ENCODE measurements at places on chromosomes 16 and 17.

- no peak for DNase-seq
These were observed 126.8 kb upstream of the PSMD7 start for GRCh38 chr16:74169687-74170376.

- DNase-seq: no peak
These were observed 13.5 kb upstream of the PLEKHG4 start for GRCh38 chr16:67265834-67266233.

GRCh38 chr16:47371271-47372014, 89.4 kb downstream of the ITFG1 start:
- no peak for DNase-seq

DNA sequence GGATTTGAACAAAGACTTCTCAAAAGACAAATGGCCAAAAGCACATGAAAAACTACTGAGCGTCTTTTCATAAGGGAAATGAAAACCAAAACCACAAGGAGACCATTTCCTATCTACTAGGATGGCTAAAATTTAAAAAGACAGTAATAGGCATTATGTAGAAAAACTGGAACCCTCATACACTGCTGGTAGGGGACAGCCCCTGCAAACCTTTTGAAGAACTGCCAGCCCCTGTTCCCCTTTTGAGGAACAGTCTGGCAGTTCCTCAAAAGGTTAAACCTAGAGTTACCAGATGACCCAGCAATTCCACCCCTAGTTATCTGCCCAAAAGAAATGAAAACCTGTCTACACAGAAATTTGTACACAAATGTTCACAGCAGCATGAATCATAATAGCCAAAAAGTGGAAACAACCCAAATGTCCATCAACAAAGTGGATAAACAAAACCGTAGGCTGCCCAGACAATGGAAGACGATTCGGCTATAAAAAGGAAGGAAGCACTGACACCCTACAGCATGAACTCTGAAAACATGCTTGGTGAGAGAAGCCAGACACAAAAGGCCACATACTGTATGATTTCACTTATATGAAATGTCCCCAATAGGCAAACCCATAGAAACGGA, 22.9 kb downstream of the CDIP1 start:
- DNase-seq: no peak

GRCh38 chr17:28879886-28880571, 17.5 kb downstream of the FLOT2 start:
- DNase-seq: no peak

DNA sequence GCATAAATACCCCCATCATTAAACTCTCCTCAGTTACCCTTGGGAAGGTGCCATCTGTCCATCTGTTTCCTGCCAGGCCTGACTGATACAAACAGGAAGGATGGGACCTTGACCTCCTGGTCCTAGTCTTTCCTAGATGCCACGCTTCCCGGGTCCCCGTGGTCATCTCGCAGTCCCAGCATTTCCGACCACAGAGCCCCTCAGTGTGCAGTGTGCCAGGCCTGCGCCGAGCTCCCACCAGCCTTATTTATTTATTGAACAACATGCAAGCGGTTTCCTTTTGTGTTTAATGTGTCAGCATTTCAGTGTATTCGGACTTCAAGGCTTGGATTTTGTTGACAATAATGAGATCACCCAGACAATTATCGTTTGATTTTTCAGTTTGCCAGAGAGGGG, 45.6 kb upstream of the NKD1 start:
- no peak for DNase-seq

- DNase-seq: no peak
These were observed 65.7 kb downstream of the PARN start for GRCh38 chr16:14564323-14564722.

DNA sequence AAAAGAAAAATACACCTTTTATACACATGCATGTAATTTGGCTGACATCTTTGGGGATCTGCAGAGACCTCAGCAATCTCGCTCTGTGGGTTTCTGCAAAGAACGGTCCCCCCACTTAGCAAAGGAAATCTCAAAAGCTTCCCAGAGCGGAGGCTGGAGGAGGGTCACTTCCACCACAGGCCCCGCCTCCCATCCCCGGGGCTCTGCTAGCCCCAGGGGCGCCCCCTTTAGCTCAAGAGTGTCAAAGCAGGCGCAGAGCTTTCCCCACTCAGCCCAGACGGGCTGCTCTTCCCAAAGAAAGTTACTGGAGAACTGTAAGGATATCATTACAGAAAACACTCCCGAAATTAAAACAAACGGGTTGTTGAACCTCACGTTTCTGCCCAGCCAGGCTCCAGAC, 11.4 kb downstream of the SLC13A5 start:
- DNase-seq: peak; percentile 36

GRCh38 chr16:21159281-21159951, 942 bp downstream of the LDAF1 start:
- DNase-seq: no peak

DNA sequence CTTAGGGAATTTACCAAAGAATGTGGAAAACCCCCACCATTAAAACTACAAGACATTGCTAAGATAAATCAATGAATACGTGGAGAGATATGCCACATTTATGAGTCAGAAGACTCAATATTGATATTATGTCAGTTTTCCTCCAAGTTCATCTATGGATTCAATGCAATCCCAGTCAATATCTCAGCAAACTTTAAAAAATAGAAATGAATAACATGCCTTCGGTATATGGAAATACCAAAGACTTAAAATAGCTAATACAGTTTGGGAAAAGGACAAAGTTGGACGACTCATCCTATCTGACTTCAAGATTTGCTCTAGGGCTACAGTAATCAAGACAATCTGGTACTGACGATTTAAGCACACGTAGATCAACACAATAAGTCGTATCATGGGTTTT, 31.2 kb downstream of the PIK3R5 start:
- no peak for DNase-seq

DNA sequence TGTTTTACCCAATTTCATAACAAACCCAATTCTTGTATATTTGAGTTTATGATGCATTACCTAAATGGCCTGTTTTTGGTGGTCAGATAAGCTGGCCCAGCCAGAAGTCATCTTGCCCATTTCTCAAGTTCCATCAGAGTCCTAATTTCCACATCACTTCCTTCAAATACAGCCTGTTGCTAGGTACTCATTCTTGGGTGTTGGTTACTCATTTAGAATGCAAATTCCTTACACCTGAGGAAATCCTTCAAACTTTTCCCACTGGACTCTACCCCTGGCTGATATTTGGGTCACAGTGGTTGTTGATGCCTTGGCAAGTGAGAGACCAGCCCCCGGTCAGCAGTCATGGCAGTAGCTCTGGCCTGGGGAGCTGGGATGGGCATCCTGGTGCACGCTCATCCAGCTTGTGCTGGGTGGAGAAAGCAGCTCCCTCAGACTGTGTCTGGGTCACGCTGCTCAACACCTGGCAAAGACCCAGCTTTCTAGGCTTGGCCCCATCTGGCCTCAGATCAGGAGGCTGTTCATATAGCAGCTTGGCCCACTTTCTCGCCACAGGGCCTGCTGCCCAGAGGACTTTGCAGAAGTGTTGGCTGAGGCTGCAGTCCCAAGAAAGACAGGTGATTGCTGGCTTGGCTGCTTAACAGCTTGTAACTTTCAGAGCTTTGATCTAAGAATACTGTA, 25.8 kb downstream of the WSB1 start:
- no peak for DNase-seq

DNA sequence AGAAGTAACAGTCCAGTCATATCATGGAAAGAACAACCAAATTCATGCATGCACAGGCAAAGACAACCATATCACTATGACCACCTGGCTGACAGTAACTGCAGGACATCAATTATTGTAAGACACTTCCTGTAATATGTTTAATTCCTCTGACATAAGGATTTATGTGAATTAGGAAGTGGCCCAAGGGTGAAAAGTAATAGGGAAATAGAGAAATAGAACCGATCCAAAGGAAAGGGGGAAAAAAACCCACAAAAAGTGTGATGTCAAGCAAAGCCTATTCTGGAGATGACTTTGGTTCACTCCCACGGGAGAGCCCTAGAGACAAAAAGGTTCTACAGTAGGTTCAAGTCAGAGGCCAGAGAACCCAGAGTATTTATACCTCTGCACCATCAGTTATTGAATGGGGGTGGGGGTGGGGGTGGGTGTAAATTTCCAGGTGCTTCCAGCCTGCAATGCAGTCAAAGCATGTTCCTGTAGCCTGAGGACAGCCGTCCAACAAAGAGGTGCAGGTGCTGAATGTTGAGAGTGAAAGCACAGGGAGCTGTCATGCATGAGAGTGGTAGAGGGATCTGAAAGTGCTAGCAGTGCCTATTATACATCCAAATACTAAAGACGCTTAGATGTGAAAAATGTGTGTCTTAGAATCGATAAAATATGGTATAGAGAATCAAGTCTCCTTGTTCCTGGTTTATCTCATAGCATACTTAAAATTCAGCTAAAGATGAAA, 95.6 kb upstream of the HLF start:
- DNase-seq: no peak

GRCh38 chr16:85649411-85650134, 36.5 kb downstream of the GSE1 start:
- DNase-seq: no peak

- no peak for DNase-seq
These were observed 26.3 kb downstream of the SEC14L5 start for GRCh38 chr16:4984174-4984990.

DNA sequence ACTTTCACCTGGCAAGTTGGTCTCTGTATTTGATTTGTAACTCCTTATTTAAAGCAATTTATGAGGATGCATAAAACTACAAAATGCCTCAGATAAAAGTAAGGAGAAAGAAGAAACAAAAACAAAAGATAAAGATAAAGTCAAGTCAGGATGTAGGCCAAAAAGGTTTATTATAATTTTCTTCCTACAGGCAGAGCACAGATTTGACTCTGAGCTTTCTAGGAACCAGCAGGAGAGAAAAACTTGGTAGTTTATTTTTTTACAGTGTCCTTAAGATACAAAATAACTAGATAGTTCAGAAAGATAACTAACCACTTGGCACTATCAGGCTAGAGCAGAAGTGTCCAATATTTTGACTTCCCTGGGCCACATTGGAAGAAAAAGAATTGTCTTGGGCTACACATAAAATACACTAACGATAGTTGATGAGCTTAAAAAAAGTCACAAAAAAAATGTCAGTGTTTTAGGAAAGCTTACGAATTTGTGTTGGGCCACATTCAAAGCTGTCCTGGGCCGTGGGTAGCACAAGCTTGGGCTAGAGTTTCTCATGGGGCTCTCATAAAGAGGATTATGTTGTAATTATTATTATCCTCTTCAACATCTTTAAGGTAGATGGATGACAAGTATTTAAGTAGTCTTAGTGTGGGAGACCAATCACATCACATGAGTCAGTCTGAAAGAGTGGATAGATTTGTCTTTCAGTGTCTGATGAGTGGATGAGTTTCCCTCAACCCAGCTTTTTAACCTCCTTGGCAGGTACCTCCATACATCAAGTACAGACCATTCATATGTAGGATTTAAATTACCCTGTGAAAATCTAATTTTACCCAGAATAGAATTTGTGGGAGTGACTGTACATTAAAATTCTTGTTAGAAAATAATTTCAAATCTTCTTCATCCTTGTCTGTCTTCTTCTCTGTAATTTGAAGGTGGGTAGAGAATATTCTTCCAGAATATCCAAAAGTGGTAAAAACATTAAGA, 17.0 kb downstream of the PAFAH1B1 start:
- DNase-seq: no peak

GRCh38 chr16:86777381-86777946, 199.1 kb downstream of the FOXL1 start:
- DNase-seq: no peak

DNA sequence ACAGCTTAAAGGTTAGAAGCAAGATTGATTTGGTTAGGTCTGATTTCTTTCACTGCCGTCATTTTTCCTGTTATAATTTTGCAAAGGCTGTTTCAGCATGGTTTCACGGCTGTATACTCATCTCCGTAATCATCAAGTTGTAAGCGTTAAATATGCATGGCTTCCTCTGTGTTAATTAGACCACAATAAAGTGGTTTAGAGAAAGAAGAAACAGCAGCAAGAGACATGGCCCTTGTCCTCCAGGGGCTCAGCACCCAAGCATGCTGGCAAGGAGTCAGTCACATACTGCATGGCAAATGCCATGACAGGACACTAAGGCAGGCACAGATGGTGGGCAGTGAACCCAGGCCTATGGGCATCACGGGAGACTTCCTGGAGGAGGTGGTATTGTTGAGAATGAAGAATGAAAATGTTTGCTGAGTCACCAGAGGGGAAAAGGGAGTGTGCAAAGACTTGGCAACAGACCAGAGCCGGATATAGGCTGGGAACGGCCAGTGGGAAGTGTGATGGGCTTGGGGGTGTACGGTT, 61.4 kb upstream of the PLCG2 start:
- DNase-seq: no peak

DNA sequence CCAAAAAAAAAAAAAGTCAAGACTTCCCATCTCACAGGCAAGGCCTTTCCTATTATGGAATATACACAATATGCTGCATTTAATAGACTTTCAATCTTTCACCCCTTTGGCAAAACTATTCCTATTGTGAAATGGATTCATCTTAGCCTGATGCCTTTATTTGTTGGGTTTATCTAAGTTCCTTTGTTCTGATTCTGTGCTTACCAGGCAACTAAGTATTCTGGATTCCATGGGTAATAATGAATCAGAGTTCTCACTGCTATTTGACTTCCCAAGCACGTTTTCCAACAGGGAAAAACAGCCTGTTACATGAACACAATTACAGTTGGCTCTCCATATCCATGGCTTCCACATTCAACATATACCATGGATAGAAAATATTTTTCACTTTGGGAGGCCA, 135.5 kb downstream of the MYO1D start:
- DNase-seq: no peak

- DNase-seq: no peak
These were observed 1.2 kb upstream of the HSF4 start for GRCh38 chr16:67163164-67163998.

DNA sequence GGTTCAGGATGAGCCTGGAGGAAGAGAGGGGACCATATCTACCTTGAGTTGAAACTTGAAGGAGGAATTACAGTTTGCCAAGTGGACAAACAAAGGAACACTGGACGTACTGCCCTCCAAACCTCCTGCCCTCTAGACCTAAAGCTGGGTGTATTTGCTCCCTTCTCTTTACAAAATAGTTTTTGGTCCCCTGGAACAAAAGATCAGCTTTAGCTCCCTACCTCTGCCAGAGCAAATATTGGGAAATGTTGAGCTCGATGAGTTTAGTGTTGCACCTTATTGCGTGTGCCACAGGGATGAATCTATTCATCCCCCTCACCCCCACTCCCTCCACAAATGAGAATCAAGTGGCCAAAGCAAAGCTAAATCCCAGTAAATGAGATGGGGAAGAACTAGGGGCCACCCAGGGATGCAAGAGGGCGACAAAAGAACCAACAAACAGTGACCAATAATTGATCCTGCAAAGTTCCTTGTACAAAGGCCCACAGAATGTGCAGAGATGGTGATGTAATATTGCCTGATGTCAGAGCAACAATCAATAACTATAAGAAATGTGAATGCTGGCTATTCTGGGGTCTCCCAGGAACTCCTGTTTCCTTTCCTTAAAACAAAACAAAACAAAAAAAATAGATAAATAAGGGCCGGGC, 17.2 kb upstream of the TAT start:
- DNase-seq: no peak
